Activated CD4-positive, alpha-beta T cell treated with anti-CD3 and anti-CD28 coated beads, Interleukin-10, Interleukin-2, amounts not matched to agents 100 ng/mL and 50 ng/mL, durations not matched to agents 16 hours and 8 hours (primary cell): ENCODE measurements at places on chromosomes 16 and 17.

GRCh38 chr16:647173-647902, 1.8 kb upstream of the WDR90 start:
- DNase-seq: no peak

DNA sequence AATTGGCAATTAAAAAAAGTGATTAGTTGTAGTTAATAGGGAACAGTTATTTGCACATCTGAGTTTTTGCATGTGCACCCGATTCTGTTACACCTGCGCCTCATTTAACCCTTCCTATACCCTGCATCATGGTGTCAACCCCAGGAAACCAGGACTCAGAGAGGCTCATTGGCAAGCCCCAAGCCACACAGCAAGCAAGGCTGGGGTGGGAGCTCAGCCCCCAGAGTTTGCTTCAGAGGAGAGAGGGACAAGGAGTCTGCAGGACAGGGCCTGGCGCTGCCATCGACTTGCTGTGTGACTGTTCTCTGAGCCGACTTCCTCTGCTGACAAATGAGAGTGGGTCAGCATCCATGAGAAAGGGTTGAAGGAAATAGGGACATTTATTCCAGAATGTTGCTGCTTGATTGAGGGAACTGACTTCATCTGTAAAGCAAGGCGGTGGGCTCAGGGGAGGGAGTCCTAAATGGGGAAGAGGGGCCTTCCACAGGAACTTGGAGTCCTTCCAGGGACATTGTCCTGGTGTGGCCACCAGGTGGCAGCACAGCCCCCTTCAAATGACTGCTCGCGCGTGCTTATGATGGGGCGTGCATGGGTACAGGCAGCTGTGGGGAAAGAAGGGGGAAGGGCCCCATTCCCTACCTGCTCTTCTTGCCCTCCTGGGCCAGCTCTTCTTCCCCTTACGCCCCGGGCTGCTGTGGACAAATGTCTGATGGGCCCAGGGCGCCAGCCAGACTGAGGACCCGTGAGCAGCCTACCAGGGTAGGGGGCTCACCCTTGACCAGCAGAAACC, 51.6 kb downstream of the NT5M start:
- DNase-seq: peak; percentile 79

DNA sequence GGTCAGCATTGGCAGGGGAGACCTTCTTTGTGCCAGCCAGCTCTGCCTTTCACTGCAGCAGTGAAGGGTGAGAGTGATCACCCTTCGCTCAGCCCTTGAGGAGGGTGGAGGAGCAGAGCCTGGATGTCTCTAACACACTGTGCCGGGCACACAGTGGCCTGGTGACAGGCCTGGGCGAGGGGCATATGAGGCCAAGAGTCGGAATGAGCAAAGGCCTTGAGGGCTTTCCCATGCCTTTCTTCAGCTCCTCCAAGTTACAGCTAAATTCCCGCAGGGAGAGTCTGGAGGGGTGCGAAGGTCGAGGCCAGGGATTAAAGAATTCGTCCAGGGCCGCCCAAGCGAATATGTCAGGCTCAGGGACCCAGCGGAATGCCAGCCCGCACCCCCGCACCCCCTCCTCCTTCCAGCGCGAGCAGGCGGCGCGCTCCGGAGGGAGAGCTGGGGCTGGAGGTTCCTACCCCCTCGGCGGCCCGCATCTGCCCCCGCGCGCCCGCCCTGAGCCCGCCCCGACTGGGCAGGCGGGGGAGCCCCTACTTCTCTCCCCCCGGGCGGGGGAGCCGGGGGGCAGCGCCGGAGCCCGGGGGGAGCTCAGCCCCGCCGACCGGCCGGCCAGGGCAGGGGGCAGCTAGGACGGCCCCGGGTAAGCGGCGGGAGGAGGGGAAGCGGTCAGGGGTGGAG, at the start of gene RASL10B:
Gene RASL10B, plus strand, starts transcription at position 401 of the 678 bp plus-strand sequence. CDS start 3,546 bp downstream, outside the sequence.
- no peak for DNase-seq

DNA sequence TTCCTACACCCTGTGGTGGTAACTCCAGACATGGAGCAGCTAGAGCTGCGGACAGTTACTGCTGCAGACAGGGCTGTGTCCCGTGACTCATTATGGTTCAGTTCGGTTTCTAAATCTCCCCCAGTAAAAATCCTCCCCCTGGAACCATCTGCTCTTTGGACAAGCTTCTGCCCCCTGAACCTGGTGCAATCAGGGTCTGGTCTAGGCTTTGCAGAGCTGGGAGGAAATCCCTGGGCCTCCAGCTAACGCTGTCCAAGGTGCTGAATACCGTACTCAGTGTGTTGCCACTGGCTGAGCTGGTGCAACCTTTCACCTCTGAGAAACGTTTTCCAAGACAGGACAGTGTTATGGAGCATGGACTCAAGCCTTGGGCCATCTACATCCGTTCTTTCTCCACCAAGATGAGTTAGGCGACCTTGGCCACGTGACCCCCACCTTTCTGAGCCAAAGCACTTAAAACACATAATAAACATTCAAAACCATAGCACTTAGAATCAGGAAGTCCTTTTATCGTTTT, 142.0 kb downstream of the CPPED1 start:
- DNase-seq: peak; percentile 19

GRCh38 chr17:42098730-42099399, 592 bp upstream of the ZNF385C start:
- DNase-seq: no peak

GRCh38 chr16:65489531-65490023, 367.7 kb upstream of the CDH11 start:
- DNase-seq: no peak

GRCh38 chr16:1572673-1573072, 39.2 kb downstream of the IFT140 start:
- DNase-seq: no peak

GRCh38 chr16:2838928-2839327, 8.8 kb downstream of the ZG16B start:
- DNase-seq: peak; percentile 60

GRCh38 chr16:23640615-23640930, 537 bp downstream of the PALB2 start:
- no peak for DNase-seq

- no peak for DNase-seq
These were observed 55.3 kb downstream of the USP22 start for GRCh38 chr17:20987511-20987910.

DNA sequence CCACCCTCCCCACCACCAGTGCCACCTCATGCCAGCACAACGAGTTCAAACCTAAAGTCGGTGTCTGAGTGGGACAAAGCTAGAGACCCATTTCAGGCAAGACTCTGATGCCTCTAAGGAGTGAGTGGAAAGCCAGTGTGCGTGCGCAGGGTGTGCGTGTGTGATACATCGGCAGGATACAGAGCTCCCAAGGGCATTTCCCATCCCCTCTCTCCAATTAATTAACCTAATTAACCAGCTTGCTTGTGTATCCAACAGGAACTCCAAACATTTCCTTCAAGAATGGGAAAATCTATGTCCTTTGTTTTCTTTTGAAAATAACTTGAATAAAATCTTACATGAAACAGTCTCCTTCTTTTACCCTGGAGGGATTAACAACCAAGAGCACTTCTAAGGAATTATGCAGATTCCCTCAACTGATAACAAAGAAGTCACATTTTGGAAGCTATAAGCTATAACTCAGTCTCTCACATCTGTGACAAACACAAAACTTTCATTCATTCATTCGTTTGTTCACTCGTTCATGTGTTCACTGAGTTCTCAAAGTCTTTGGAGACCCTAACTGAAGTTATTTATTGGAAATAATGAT, 9.9 kb downstream of the ATPAF2 start:
- no peak for DNase-seq

GRCh38 chr17:49554694-49555494, 20.8 kb upstream of the NXPH3 start:
- DNase-seq: no peak
